Memory B cell (primary cell): ENCODE measurements at places on chromosomes 5 and 9.

DNA sequence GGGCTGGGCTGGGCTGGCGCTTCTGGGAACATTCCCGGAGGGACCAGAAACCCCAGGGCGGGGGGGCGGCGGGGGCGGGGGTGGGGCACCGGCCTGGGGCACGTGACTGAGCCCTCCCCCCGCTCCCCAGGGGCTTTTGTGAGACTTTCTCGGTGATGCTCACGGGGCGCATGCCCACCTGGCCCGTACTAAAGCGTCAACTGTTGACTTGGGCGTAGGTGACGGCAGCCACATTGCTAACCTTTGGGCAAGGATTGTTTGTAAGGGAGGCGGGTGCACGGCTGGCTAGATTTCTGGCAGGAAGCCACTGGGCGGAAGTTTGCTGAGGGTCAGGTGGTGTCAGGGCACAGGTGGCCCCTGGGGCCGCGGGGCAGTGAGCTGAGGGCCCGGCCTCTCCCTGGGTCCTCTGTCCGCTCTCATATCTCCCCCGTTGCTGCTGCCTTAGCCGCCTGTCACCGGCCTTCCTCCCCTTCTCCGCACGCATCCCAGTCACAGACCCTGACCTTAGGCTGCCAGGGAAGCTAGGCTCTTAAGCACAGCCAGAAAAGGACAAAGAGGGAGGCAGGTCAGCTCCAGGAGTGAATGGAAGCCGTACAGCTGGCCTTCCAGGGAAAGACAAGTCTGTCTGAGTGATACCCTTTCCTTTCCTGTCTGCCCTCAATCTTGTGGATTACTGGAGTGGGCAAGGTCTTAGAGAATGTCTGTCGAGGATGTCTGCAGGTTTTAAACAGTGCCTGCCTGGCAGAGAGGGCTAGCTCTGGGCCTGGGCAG, 812 bp downstream of the CACFD1 start:
- no peak for DNase-seq

- no peak for DNase-seq
Measured at GRCh38 chr9:133344979-133345378, 3.0 kb downstream of the MED22 start.

GRCh38 chr5:14593326-14594021, 11.9 kb downstream of the OTULINL start:
- no peak for DNase-seq

GRCh38 chr9:120490888-120491595, 88.9 kb downstream of the CDK5RAP2 start:
- no peak for DNase-seq
